WTC11 (cell line): ENCODE measurements at places on chromosomes 3 and 15. TPM values are rescaled to one million over a fixed set of nuclear protein-coding genes. Genes with fewer than 3 reads are reported as not detected.

DNA sequence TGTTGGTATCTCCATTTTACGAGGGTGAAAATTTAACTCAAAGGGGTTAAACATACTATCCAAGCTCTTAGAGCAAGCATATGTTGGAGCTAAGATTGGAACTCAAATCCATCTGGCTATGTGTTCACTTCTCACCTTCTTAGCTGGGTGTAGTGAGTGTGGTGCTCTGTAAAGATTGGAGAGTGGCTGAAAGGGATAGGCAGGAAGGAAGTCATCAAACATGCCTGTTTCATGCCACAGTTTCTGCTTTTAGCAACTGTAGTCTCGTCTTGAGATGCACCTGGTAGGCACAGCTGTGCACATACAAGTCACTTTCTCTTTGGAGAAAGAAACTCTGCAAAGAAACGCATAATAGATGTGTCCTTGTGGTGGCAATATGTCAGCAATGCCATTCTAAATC, 189.1 kb upstream of the MDFIC2 start:
- no peak for DNase-seq

DNA sequence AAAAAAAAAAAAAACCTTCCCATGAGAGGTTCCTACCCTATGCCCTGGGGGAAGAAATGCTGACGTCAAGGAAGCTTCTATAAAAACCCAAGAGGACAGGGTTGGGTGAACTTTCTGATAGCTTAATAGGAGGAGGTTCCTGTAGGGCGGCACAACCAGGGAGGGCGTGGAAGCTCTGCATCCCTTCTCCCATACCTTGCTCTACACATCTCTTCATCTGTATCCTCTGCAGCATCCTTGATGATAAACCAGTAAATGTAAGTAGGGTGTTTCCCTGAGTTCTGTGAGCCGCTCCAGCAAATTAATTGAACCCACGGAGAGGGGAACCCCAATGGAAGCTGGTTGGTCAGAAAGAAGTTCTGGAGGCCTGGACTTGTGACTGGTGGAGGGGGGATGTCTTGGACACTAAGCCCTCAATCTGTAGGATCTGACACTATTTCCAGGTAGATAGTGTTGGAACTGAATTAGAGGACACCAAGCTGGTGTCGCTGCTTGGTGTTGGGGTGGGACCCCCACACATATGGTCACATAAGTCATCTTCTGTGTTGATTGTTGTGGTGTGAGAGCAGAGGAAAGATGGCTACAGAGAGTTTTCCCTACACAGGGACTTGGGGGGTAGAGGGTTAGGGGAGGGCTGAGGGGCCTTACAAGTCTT, 91.5 kb downstream of the ST6GAL1 start:
- DNase-seq = no peak

Gene BSN
- 1.7 to 2.8 TPM (median 2.4 TPM) in 3 replicates for total RNA-seq

Gene IL12A
- total RNA-seq = 0.69 to 1.0 TPM (median 0.69 TPM) in 3 replicates
